Choroid plexus epithelial cell (primary cell): ENCODE measurements at places on chromosomes 1 and 21.

DNA sequence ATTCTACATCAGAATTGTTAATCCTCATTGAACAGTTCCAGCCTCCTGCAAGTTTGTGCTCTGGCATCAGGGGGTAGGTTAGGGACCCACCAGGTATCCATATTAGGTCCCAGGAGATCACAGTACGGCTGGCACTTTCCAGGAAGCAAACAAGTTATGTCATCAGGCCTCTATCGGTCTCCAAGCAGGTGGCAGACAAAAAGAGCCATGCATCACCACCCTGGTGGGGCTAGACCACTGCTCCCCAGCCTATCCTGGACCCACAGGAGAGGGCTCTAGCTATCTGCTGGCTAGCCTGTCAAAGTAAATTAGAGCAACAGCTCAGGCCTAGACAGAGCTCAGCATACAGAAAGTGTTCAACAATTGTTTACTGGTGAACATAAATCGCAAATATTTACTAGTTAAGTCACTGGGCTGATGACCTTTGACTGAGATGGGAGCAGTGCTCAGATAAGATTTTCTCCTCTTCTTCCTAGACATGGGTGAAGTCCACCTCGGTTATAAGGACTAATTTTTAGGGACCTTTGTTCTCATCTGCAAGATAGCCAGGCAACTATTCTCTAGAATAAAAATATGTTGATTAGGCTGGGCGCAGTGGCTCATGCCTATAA, 6.4 kb downstream of the NUAK2 start:
- DNase-seq = no peak

GRCh38 chr1:82110366-82111254, 309.9 kb downstream of the ADGRL2 start:
- DNase-seq = peak; percentile 41

DNA sequence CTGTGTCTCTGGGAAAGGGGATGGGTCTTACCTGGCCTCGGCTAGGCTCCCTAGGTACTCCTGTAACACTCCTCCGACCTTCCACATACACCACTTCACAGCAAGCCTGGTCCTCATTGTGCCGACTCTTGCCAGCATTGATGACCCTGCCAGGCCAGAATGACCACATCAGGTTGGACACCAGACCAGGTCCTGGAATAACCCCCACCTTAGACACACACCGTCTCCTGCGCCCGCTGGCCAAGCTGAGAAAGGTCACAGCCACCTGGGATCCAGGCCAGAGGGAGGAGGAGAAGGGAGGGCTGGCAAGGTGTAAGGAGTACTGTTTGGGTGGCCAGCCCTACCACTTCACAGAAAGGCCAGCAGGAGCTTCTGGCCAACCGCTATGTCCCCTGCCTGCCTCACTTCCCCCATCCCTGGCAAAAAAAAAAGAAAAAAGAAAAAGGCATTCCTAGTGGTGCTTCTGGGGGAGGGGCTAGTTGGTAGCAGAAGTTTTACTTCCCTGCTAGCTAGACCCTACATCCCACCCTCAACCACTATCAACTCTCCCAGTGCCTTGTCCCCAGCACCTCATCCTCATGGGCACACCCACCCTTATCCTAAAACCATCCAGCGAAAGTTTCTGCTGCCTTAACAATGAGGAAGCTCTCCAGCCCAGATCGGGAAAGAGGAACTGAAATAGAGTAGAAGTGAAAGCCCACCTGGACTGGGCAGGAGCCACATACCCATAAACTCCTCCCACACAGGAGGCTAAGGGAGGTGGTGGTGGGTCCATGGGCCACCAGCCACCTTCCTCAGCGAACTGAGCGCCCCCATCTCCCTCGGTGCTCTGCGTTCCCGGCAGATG, 1.4 kb downstream of the PPM1J start:
- no peak for DNase-seq

GRCh38 chr1:216222288-216222687, 201.0 kb downstream of the USH2A start:
- no peak for DNase-seq

GRCh38 chr1:96048572-96049212, 672.9 kb upstream of the PTBP2 start:
- no peak for DNase-seq

DNA sequence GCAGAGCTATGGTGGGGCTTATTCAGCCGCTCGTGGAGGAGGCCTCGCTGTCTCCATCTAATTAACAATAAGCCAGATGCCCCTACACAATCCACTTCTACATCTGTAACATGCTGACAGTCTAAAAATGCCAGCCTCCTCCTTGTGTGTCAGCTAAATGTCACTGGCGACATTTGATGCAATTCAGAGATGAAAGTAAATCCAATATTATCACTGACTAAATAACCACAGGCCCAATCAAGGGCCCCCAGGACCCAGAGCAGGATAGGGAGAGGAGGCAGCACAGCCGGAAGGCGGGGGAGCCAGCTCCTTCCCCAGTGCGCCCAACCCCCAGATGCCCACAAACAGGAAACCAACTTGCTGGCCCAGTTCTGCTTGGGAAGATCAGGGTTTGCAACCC, 76.6 kb downstream of the DMRTA2 start:
- DNase-seq = no peak

GRCh38 chr1:42961312-42962091, 2.8 kb upstream of the SLC2A1 start:
- no peak for DNase-seq
